ENCODE measurements at places on chromosomes 11 and 22.

DNA sequence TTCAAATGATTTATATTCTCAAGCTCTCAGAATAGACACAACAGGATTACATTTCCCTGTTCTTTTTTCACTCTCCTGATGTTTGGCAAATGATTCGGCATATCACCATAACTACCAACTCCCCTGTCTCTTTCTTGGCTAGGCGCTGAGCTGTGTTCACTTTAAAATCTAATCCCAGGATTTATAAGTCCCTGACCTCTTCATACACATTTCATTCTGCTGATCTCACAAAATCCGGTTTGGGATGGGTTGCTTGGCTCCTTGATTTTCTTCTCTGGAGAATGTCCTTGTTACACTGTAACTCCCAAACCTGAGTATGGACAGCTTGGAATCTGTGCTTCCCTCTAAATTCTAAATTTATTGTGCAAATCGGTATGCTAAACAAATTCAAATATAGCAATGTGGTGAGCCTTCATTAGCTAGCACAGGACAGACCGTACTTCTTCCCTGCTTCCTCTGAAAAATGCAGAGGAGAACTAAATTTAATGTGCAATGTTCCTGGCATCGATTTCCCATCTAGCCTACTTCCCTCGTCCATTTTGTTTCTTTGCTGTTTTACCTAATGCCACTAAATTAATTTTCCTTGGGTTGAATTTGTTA, 858.5 kb upstream of the FAT3 start:
- peak; percentile 0 for DNase-seq

DNA sequence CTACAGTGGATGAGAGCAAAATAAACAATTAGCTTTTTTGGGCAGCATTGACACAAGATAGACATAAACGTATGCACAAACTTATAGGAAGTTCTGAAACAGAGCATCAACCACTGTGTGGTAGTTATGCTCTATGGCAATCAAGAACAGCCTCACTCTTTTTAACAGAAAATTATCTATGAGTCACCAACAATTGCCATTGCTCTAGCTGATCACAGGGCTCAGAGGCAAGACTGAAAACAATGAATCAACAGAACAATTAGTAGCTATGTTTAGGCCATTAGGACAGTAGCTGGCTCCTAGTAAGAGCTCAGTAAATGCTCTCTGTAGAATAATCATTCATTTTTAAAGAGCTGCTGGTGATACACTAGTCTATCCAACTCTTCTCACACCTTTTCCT, 34.9 kb upstream of the PICALM start:
- peak; percentile 43 for DNase-seq

- peak; percentile 22 for DNase-seq
Measured at GRCh38 chr11:45665206-45665932, at the start of gene CHST1. Gene CHST1 (minus strand): TSS chr11:45665622. CDS start chr11:45650923, 14,699 bp downstream.

- no peak for DNase-seq
Measured at GRCh38 chr11:118170882-118171268, 5.6 kb downstream of the SCN2B start.

DNA sequence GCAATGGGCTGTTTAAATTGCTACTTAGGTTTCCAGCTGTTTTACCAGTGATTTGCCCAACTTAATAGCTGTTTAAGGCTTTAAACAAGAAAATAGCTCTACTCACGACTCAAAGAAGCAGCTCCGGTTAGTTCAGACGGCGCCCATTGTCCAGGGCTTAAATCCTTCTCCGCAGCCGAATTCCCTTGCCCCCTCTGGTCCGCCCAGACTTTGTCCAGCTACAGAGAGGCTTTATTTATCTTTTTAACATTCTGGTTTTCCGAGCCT, 20.9 kb upstream of the SCUBE1 start:
- DNase-seq = no peak

DNA sequence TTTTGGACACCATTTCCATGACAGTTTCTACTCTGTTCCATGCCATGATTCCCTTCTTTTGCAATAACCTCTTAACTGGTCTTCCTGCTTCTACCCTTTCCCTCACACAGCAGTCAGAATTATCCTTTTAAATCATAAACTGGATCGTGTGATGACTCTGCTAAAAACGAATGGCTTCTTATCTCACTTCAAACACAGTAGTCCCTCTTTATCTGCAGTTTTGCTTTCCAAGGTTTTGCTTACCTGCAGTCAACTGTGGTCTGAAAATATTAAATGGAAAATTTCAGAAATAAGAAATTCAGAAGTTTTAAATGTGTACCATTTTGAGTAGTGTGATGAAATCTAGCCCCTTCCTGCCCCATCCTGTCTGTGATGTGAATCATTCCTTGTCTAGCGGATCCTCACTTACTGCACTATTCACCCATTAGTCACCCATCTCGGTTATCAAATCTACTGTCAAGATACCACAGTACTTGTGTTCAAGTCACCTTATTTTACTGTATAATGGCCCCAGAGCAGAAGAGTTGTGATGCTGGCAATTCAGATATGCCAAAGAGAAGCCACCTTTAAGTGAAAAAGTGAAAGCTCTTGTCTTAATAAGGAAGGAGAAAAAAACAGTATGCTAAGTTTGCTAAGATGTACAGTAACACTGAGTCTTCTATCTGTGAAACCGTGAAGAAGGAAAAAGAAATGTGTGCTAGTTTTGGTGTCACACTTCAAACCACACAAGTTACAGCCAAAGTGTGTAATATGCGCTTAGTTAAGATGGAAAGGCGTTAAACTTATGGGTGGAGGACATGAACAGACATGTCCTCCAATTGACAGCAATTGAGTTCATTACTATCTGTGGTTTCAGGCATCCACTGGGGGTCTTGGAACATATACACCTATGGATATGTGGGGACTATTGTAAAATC, 283.0 kb downstream of the DDX10 start:
- DNase-seq = peak; percentile 53

GRCh38 chr11:72329526-72329925, 85.5 kb upstream of the PHOX2A start:
- no peak for DNase-seq

- DNase-seq = no peak
Measured at GRCh38 chr11:30310623-30311022, 12.3 kb upstream of the ARL14EP start.

GRCh38 chr22:47586038-47586437, 823.6 kb downstream of the TBC1D22A start:
- DNase-seq = no peak

- DNase-seq = no peak
Measured at GRCh38 chr22:30855266-30855665, 113.3 kb downstream of the MORC2 start.

DNA sequence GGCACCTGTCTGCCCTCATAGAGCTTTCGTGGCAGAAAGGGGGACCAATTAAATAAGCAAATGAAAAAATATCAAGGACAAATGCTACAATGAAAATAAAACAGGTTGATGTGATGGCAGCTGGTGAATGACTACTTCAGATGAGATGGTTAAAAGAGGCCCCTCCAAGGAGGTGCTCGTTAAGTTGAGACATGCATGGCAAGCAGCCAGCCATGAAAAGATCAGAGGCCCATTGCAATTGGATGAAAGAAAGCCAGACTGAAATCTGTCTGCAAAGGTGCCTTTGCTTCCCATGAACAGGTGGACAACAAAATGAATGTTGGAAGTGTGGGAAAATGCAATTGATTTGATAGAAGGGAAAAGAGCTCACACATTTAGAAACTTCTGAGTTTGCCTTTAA, 848 bp upstream of the TRPC6 start:
- no peak for DNase-seq

GRCh38 chr22:32052244-32052643, 9.2 kb downstream of the SLC5A1 start:
- no peak for DNase-seq

- peak; percentile 90 for DNase-seq
Measured at GRCh38 chr22:29503811-29504372, 23.9 kb downstream of the NEFH start.

GRCh38 chr22:26273011-26273675, 103.9 kb downstream of the SEZ6L start:
- no peak for DNase-seq

GRCh38 chr11:131056036-131056435, 139.8 kb upstream of the SNX19 start:
- no peak for DNase-seq

DNA sequence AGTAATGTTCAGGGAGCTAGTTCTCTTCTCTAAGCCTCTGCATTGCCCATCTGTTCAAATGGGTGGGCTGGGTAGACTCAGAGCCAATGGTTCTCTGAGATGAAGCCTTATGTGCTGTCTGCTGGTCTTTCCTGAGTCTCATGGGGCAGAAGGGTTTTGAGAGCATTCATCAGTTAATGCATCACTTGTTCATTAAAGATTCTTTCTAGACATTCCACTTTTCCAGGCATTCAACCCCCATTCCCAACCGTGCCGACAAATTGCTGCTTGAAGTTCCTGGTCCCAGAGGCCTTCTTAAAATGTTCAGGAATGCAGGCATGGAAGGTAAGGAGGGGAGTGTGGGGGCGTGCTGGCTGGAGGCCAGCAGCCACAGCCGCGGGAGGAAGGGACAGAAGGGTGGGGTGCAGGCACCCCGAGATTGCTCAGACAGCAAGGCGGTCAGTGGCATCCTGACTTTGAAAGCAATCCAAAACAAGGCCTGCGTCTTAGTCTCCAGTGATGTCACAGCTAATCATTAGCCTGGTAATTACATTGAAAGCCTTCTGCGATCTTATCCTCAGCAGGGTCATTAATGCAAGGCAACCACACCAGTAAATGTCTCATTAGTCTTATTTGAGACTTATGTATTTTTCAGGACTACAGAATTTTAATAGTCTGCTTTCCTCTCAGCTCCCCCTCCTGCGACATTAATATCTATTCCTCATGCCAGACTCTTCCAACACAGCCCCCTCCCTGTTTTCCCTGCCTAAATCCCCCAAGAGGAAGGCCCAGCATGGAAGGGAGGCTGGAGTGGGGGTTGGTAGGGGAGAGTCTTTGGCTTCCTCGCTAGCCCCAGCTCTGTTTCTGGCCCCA, 328.8 kb downstream of the MIAT start:
- peak; percentile 89 for DNase-seq

- no peak for DNase-seq
Measured at GRCh38 chr11:130510407-130511006, 62.1 kb downstream of the ADAMTS15 start.

- no peak for DNase-seq
Measured at GRCh38 chr11:16223558-16223957, 132.8 kb downstream of the SOX6 start.

- DNase-seq = peak; percentile 38
Measured at GRCh38 chr11:106463796-106464201, 386.3 kb downstream of the AASDHPPT start.

DNA sequence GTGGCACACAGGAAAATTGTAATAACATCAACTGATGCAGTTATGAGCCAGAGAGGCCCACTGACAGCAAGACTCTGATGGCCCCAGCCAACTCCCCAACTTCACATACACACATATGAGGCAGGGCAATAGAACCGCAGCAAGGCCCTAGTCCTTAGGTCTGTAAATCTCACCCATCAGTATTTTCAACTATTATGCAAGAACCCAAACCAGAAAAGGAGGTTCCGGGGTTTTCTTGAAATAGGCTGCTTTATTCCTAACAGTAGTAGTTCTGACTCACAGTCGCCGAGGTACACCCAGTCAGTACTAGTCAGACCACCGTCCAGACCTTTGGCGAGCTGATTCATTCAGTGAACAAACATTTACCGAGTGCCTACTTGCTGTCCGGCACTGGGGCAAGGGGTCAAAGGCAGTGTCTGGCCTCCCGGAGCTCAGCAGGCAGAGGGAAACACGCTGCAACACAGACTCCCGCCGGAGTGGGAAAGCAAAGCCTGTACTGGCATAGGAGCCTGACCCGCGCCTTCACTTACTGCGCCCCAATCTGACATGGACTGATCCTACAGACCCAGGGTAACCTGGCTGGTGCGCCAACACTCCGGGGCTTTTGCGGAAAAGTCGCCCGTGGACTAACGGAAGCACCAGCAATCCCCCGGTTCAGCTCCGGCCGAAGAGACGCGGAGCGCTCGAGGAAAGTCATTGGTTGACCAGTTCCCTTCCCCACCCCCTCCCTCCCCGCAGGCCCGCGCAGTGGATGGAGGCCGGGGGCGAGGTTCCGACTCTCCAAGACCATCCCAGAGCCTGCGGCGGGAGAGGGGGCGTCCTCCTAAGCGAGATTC, 1.3 kb downstream of the PLEKHA7 start:
- DNase-seq = no peak

GRCh38 chr22:45197606-45198462, 34.1 kb downstream of the NUP50 start:
- no peak for DNase-seq

GRCh38 chr11:27699242-27699925, 871 bp downstream of the BDNF start:
- DNase-seq = peak; percentile 51

- peak; percentile 28 for DNase-seq
Measured at GRCh38 chr11:35963911-35964310, 20.0 kb downstream of the LDLRAD3 start.

GRCh38 chr11:130631119-130631518, 182.7 kb downstream of the ADAMTS15 start:
- peak; percentile 94 for DNase-seq

- no peak for DNase-seq
Measured at GRCh38 chr22:31230155-31230870, 18.2 kb downstream of the LIMK2 start.

GRCh38 chr22:37515901-37516300, 3.3 kb downstream of the CARD10 start:
- no peak for DNase-seq

DNA sequence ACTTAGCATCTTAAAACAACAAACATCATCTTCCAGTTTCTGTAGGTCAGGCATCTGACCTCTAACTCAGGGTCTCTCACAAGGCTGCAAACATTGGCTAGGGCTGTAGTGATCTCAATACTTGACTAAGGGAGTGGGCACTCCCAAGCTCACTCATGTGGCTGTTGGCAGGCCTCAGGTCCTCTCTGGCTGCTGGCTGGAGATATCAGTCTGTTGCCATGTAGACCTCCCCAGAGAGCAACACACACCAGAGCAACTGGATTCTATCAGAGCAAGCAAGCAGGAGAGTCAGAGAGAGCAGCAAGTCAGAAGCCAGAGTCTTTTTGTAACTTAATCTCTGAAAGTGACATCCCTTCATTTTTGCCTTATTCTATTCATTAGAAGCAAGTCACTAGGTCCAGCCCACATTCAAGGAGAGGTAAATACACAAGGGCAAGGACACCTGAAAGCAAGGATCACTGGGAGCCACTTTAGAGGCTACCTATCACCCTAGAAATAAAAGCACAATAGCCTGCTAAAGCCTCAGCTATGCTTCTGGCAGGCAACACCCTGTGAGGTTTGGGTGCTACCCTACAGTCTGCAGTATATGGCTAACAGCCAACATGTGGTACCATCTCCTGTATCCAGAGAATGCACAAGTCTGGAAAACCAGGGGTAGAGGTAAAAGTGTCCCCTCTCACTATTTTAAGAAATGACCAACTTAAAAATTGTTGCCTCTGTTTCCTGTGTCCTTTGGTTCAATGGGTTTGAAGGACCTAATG, 33.5 kb upstream of the CD44 start:
- DNase-seq = no peak

GRCh38 chr11:18013790-18014507, 1.1 kb upstream of the SERGEF start:
- no peak for DNase-seq

GRCh38 chr22:45441138-45441537, 27.6 kb downstream of the RIBC2 start:
- DNase-seq = peak; percentile 71

DNA sequence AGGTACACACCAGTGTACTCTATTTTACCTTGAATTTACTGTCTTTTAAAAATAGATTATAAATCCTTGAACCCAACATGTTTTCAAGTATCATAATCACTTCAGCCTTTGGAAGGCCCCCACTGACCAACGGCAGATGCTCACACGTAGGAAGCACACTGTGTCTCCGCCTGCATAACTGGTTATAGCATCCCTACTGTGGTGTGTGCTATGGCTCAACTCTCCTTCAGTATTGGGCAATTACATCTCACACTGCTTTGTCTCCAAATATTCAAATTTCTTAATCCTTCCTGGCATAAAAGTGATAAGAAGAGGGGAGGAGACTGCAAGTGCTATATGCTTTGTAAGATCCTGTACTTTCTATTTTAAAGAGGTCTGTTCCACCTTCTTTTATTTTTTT, 165.7 kb downstream of the CADM1 start:
- no peak for DNase-seq

Data from fibroblast of skin of right quadriceps (primary cell).